ENCODE measurements at places on chromosomes 7 and 10.

DNA sequence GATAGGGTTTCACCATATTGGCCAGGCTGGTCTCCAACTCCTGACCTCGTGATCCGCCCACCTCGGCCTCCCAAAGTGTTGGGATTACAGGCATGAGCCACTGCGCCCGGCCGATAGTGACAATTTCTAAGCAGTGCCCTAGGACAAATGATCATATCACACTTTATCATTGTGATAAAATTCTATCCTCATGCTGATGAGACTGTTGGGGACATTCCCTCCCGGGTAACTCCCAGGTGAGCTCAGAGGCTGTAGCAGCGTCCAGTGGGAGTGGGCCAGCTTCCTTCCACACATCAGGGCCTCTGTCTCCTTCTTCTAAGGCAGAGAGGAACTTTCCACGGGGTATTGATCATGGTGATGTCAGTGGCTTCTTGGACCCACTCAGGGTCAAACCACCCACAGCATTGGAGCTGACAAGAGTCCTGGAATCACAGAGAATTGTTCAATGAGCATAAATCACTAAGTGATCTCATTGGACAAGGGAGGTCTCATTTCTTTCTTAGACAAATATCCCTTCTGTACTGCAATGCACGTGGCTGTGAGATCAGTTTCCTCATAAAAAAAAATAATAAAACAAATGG lies 256.1 kb downstream of the KLF6 start:
- DNase-seq: no peak

- no peak for DNase-seq
Measured at GRCh38 chr10:44716470-44717015, 194.6 kb upstream of the TMEM72 start.

GRCh38 chr10:49349390-49349789 lies 46.5 kb downstream of the DRGX start:
- DNase-seq: no peak

DNA sequence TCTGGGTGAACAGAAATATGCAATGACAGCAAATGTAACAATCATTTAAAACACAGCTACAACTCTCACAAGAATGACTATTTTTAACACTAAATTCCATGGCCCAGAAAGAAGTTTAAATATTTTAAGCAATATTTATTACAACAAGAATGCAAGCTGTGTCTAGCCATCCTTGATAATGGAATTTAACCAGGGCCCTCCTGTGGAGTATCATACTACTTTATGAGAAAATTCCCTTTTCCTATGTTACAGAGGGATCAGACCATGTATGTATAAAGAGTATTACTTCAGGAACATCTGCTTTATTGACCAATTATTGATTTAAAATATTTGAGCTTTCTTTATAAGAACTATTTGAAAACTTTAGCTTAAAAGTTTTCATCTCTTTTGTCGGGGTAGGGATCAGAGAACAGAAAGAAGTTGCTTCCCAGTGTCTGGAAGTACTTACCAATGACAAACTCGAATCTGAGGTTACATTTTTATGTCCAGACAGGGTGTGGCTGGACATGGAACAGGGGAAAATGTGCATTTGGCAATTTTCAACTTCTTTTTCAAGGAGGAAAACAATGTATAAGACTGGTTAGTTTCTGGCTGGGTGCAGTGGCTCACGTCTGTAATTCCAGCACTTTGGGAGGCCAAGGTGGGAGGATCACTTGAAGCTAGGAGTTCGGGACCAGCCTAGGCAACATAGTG lies 48.3 kb upstream of the NRBF2 start:
- DNase-seq: no peak

DNA sequence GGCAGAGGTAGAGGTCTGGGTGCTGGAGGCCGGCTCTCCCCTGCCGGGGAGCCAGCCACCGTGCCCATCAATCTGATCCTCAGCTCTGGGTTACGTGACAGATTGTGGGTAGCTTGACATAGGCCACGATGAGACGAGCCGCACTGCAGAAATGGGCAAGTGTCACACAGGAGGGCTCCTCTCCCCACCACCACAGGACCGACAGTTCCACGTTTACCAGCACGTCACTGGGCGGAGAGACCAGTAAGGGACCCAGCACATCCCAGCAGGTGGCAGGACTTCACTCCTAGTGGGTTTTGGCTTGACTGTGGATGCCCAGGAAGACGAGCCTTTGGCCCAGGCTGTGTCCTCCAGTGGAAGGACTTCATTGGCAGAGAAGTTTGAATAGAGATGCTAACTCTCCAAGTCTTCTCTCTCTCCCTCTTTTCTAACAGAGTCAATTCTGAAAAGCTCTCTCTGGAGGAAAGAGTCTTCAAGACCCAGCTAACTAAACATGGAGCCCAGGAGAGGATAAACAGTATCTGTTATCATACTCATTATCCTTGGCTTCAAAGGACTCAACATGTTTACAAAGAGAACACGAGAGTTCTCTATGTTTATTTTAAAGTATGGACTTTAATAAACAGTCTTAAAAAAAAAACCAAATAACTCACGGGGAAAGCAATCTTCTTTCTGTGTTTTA lies 129.3 kb upstream of the JCAD start:
- DNase-seq: no peak

- no peak for DNase-seq
Measured at GRCh38 chr7:121797657-121798452, 75.1 kb upstream of the PTPRZ1 start.

GRCh38 chr7:110669410-110669809 lies 421.5 kb upstream of the LRRN3 start:
- no peak for DNase-seq

DNA sequence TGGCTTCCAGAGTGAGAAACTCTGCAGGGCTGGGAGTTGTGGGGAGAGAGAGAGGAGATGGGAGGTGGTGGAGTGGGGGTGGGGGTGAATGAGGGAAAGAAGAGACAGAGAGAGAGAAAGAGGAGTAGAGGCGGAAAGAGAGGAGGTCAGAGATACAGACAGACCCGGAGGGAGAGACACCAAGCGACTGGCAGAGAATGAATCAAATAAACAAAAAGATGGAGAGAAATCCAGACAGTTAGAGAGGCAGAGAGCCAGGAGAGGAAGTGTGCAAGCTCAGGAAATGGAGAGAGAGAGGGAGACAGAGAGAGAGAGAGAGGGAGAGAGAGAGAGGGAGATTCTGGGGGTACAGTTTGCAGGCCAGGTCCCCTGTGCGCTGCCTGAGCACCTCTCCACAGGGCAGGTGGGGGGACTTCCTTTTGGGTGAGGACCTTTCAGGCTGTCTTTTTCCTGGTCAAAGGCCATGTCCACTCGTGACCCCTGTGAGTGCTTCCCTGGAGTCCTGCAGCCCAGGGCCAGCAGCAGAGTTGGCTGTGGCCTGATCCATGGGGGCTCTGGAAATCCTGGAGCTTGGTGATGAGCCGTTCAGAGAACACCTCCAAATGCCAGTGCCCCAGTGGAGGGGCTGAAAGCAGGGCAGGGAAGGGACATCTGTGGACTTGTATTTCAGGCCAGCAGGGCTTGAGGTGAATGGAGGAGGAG lies 25.0 kb upstream of the PCBD1 start:
- DNase-seq: no peak

DNA sequence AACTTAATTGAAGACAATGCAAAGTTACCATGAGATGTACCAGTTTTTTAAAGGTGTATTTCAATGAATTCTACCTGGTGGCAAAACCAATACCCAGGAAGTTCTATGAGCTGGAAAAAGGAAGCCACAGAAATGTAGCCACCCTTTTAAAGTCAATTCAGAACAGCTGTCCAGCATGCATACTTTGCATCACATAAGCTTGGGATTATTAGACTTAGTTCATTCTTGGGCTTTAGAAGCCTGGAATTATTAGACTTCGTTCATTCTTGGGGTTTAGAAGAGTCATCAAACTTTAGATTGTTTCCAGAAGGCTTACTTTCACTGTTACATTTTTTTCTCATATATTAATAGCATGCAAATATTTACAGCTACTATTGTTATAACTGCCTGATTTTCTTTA lies 20.9 kb downstream of the SLC25A13 start:
- DNase-seq: no peak

DNA sequence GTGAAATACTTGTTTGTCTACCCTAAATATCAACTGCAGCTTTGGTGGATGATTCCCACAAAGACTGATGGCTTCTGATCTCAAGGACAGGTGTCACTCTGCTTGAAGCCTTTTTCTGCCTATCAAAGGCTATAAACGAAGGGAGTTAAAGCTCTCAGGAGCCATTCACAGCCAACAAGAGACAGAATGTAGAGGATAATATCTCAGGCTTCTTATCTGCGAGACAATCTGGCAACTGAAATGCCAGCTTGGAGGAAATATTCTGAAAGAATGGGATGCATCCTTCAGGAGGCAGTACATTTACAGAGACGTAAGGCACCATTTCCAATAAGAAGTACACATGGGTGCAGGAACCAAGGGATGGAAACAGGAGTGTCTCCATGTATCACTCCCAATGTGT lies 549.4 kb downstream of the GPAM start:
- DNase-seq: no peak

- DNase-seq: peak; percentile 78
Measured at GRCh38 chr10:32386623-32387260, 39.8 kb upstream of the EPC1 start.

DNA sequence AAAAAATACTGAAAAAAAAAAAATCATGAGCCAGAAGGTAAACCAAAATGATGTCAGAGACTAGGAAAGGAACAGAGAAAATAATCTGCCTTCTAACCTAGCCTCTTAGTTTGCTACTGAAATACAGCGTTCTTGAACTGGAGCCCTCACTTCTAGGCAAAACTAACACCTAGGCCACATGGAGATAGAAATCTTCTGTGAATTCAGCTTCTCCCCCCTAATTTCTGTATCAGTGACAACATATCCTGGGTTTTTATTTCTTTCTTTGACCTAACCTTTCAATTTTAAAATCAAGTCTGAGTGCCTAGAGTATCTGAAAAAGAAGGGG lies 100.1 kb upstream of the GLCCI1 start:
- no peak for DNase-seq

- no peak for DNase-seq
Measured at GRCh38 chr10:131480861-131481260, 169.3 kb upstream of the TCERG1L start.

DNA sequence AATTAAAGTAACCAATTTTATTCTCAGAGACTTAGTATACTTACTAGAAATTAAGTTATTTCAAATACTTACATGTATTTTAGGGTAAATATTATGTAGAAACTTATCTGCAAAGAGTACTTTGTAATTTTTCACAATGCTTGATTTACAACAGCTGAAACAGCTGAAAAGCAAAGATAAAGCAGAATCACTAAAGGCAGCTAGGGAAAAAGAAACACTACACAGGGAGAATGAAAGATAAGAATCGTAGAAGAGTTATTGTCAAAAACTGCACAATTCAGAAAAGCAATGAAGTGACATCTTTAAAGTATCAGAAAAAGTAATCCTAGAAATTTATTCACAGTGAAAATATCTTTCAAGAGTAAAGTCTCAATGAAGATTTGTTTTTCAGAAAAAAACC lies 69.7 kb upstream of the ZNF804B start:
- DNase-seq: peak; percentile 86

- no peak for DNase-seq
Measured at GRCh38 chr7:17520941-17521340, 222.5 kb downstream of the AHR start.

DNA sequence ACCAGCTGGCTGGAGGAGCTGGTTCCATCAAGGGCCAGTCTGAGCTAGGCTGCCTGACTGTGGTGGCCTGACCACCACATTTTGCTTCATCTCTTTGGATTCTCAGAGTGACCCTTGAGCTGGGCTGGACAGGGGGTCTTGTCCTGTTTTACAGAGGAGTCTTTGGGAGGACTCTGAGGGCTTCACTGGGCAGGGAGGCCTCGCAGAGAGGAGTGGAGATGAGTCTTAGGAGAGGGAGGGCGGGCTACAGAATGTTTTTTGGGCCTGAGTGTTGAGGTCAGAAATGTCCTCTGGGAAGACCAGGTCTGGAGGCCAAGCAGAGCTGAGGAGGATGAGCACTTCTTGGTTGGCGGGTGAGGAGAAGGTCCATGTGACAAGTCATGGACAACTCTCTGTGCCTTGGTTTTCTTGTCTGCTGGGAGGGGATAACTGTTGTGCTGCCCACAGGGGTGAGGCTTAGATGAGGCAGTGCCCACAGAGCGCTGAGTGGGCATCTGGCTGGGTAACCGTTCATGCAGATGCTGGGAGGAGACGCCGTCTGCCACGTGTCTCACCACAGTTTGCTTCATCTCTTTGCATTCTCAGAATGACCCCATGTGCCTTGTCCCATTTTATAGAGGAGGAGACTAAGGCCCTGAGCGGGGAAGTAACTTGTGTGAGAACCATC lies 9.4 kb downstream of the TSPAN15 start:
- DNase-seq: no peak

DNA sequence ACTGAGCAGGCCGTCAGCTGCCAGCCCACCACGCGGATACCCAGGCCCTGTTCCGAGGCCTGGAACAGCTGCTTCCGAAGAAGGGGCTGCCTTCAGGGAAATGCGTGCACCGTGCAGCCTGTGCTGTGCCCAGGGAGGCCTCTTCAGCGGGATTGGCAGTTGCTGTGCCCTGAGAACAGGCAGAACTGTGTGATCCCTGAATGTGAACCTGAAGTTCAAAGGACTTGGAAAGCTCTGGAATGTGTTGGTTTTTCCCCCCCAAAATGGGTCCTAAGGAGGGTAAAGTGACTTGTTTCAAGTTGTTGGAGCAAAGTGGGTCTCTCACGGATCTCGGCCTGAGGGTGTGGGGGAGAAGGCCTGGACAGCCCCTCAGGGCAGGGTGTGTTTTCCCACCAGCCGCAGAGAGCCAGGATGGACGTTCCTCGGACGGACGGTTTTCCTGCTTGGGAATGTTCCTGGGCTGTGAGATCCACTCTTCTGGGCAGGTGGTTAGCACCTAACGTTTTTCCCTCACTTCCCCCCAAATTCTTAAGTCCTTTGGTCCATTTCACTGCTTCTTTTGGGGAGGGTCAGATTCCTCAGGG lies 2.1 kb downstream of the SPRN start:
- DNase-seq: no peak

GRCh38 chr10:87503401-87503800 lies 1.3 kb upstream of the MINPP1 start:
- peak; percentile 81 for DNase-seq

GRCh38 chr7:20064974-20065862 lies 152.0 kb downstream of the MACC1 start:
- peak; percentile 63 for DNase-seq

DNA sequence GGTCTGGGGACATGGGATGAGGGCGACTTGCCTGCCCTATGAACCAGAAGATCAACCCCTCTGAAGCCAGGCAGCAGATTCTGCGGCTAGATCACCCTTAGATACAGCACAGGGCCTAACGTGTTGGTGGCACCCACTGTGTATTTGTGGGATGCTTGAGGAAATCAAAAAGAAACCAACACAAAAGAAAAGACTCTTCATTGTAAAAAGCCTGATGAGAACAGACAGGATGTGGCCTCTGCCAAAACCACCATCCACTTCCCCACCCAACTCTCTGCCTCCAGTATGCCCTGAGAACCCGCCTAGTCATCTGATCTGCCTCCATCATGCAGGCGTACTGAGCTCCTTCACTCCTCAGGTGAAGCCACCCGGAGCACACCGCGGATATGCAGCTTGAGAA lies 97.2 kb upstream of the INSYN2A start:
- DNase-seq: no peak
